ENCODE measurements at places on chromosomes 5 and 9.

- DNase-seq: peak; percentile 82
Observed at GRCh38 chr9:115349542-115349941, 231.6 kb upstream of the TNC start.

- DNase-seq: no peak
Observed at GRCh38 chr9:120965344-120966012, 38.9 kb upstream of the TRAF1 start.

- no peak for DNase-seq
Observed at GRCh38 chr9:99073347-99073746, 31.6 kb upstream of the TGFBR1 start.

DNA sequence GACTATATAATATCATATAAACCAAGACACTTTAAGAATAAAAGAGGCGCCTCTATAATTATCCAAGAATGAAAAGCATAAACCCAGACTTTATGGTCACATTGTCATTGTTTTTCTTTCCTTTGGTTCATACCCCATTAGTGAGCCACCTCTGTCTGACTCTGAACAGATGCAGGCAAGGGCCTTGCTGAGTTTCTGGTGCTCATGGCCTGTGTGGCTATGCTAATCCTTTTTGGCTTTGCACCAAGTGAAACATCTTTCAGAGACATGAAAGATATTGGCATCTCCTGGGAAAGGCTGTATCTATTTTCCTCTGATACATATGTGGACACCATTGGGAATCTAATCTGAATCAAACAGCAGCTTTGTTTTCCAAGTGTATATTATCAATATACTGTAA is 222.5 kb downstream of the CHSY3 start:
- DNase-seq: no peak

DNA sequence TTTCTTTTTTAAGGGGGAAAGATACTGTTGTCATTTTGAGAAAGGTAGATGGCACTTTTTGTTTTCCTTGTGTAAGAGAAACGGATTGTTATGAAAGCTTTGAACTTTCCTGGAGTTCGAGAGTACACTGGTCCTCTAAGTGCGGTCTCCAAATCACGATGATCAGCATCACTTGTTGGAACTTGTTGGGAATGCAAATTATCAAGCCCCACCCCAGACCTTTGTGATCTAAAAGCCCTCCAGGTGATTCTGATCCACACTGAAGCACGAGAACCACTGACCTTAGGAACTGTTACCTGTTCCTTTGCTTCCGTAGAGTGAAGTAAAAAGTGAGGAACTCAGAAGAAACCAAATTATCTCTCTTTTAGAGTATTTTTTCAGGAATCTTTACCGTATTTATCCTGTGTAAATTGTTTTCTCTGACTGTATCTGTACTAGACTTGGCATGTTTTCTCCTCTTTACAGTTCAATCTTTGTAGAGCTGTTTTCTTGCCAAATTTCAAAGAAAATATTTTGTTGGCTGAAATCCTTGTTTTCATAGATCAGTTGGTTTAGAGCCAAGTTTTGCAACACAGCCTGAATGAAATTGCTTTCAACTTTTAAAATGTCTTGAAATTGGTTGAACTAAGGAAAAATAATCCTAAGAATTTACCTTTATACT is 4.0 kb downstream of the MAT2B start:
- peak; percentile 71 for DNase-seq

DNA sequence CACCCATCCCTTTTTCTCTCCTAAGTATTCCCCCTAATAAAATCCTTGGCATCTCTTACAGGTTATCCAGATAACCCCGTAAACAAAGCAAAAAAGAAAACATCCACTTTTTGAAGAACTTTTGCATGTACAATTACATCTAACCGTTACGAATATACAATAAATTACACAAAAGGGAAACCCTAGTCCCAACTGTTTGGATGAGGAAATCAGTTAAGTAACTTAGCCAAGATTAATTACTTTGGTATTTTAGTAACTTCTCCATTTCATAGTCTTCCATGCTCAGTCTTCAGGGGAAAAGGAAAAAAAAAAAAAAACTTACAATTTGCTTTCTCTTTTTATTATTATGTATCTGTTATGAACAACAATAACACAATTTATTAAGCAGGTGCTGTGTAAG is 212.9 kb downstream of the ACTL7B start:
- DNase-seq: no peak

- DNase-seq: no peak
Observed at GRCh38 chr5:168578538-168579487, at the start of gene PANK3. TSS of gene PANK3 (minus strand) at chr5:168579368. CDS start at chr5:168579283, 85 bp downstream.

DNA sequence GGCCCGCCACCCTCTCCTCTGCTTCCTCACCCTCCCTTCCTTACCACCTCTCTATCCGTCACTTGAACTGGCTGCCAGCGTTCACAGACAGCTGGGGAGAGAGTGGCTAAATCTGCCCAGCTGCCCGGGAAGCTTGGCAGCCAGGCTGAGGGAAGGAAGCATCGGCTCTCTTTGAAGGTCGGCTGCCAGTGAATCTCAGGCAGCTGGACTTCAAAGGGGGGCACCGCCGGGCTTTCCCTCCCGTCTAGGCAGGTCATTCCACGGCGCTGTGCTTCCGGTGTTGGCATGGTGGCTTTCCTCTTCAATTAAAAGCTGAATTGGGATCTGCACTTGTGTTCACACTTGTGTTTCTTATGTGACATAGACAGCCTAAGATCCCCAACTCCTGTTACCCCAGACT is 174.0 kb downstream of the GDNF start:
- DNase-seq: no peak

DNA sequence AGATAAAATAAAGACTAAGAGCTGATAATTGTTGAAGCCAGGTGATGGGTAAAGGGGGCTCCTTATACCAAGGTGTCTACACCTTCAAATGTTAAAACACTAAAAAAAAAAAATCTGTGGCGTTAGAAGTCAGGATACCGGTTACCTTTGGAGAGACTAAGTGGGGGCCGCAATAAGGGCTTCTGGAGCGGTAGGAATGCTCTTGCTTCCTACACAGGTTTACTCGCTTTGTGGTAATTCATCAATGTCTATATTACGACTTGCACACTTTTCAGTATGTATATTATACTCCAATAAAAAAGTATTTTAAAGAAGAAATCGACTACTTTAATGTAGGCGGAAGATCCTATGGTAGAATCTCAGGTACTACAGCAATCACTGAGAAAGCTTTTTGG is 12.5 kb downstream of the MRPS27 start:
- no peak for DNase-seq

- DNase-seq: no peak
Observed at GRCh38 chr5:113142186-113142585, 165.6 kb downstream of the DCP2 start.

DNA sequence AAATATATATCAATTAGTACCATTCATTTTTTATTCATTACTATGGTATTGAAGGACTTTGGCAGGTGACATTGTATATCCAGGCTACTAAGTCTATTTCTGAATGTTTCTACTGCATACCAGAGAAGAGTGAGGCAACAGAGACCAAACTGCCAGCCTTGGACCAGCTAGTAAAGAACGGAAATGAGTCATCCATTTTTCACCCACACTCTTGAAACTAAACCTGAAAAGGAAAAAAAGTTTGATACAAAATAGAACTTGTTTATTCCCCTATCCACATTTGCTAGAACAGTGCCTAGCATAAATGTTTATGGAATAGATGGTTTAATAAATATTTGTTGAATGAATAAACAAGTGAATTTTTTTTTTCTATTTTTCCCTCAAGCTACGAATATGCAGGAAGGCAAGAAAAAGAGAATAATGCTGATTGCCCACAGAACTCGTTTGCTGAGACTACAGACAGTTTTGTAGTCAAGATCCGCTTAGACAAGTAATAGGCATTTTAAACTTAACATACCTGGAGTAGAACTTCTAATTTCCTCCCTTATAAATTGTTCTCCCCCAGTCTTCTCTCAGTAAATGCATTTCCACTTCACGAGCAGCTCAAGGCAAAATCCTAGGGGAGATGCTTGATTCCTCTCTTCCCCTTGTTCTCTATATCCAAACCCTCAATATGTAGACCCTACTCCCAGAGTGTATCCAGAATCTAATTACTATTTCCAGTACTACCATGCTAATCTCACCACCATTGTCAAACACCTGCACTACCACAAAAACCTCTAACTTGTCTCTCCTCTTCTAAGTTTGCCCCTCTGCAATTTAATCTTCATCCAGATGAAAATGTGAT is 146.2 kb upstream of the RASA1 start:
- DNase-seq: peak; percentile 91

GRCh38 chr5:9653811-9654210 is 23.7 kb upstream of the TAS2R1 start:
- DNase-seq: peak; percentile 97

- no peak for DNase-seq
Observed at GRCh38 chr5:59158637-59159391, 575.9 kb downstream of the RAB3C start.

GRCh38 chr9:4301296-4301695 is 1.4 kb upstream of the GLIS3 start:
- DNase-seq: peak; percentile 70

DNA sequence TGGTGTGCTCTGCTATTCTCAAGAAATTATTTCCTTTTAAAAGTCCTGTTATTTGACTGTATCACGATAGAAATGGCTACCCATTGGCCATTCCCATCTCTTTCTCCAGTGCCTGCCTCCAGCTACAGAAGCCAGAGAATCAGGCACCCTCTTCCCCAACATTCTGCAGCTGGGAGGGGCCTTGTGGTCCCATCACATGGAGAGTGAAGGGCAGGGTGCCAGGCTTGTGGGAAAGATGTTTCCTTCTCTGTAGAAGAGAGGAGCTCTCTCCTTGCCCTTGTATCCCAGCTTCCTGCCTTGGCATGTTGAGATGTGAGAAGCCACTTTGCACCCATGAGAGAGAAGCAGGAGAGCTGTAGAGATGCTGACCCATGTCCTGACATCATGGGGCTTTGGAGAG is 465.0 kb downstream of the MTRR start:
- DNase-seq: no peak

DNA sequence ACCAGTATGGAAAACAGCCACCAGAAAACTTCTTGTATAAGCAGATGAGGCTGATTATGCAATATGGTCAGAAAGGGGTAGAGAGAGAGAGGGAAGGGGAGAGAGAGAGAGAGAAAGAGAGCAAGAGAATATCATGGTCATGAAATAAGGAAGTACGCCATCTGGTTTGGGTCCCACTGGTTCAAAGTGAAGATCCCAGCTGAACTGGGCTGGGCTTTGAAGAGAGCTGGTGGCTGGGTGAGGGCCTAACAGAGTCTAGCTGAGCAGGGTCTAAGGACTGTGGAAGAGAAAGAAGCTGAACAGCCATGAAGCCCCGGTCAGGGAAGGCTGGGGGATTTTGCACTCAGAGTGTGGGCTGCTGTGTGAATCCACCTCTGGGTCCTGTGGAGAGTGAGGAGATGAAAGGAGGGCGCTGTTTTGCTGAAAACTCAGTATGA is 14.6 kb downstream of the TRIM14 start:
- DNase-seq: no peak

DNA sequence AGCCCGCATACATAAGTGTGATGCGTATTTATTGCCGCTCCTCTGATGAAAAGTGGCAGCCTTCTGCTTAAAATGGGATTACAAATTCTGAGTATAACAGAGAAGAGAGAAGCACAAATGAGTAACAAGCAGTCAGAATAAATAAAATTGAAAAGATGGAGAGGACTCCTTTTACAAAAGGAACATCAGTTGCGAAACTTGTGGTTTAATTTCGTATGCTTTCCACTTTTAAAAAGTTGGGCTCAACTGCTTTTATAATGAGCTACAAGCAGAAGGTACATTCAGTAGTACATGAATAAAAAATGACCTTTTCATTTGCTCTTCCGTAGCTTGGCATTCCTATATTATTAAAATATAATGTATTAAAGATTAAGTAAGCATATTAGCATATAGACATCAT is 320.0 kb downstream of the FBXL17 start:
- peak; percentile 35 for DNase-seq

DNA sequence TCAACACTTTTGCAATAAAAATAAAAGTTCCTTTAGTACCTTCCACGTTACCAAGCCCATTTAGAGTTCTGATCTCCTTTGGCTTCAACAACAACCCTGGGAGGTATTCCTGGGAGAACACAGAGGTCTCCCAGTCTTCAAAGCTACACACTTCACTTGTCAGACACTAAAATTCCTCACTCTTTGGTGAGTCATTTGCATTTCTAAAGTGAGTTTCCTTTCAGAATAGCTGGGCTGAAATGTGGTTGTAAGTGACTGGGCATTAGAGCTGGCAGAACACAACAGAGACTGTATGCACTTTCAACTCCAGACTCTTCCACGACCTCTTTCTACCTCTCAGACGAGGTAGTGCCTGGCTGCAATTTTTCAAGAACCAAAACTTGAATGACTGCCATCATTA is 11.5 kb upstream of the F2RL1 start:
- peak; percentile 89 for DNase-seq

- DNase-seq: no peak
Observed at GRCh38 chr9:84697042-84697441, 27.5 kb downstream of the NTRK2 start.

- DNase-seq: peak; percentile 63
Observed at GRCh38 chr5:171867786-171868185, 82.2 kb downstream of the SMIM23 start.
